Mesothelial cell of epicardium (in vitro differentiated cells): ENCODE measurements at places on chromosomes 1 and 21.

- H3K4me1 ChIP-seq = peaks cover 2% of the 10 kb centered on the region
- no peak for DNase-seq
- H3K27me3 ChIP-seq = no peaks in the 10 kb centered on the region
- H3K4me3 ChIP-seq = no peak overlapping the region
These were observed 874.8 kb downstream of the KCNT2 start for GRCh38 chr1:195733408-195733807.

- H3K4me1 ChIP-seq = no peaks in the 10 kb centered on the region
- no peak overlapping the region for H3K27ac ChIP-seq
- DNase-seq = no peak
- peaks cover 45% of the 10 kb centered on the region for H3K36me3 ChIP-seq
These were observed 24.7 kb downstream of the MEF2D start for GRCh38 chr1:156475568-156476500.

DNA sequence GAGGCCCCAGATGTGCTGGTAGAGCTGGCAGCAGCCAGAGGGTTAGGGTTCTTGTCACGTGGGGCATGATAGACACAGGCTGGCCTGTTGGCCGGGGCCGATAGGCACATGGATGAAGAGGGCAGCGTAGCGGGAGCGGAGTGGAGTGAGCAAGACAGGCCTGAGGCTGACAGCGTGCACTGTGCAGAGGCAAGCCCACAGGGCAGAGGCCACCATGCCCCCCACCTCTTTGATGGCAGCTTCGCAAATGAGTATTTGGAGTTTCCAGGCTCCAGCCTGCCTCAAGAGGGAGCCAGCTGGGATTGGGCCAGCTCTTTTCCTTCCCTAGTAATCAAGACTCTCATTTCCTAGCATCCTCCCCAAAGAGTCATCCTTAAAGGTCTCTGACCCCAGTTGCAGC is 43.5 kb downstream of the TMCC2 start:
- no peak for DNase-seq
- no peak overlapping the region for H3K27ac ChIP-seq
- H3K4me1 ChIP-seq = peaks cover 5% of the 10 kb centered on the region
- H3K36me3 ChIP-seq = peaks cover 2% of the 10 kb centered on the region

DNA sequence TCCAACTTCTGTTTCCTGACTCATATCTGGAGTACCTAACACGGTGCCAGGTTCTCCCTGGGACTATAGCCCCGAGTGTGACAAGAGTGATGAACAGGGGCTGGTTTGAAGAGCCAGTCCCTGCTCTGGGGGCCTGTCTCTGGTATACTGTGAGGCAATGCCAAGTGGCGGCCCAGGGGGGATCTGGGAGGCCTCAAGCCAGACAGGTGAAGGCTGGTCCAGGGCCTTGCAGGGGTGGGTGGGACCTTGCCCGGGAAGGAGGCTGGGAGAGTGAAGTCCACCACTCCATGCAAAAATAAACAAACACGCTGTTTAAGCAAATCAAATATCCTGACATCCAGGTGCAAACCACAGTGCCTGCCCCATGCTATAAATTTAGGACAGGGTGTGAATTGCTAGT is 6.8 kb upstream of the PLXNA2 start:
- H3K4me1 ChIP-seq = peaks cover 48% of the 10 kb centered on the region
- no peaks in the 10 kb centered on the region for H3K36me3 ChIP-seq
- no peak overlapping the region for H3K27ac ChIP-seq
- H3K4me3 ChIP-seq = no peak overlapping the region
- H3K27me3 ChIP-seq = no peaks in the 10 kb centered on the region
- no peak for DNase-seq

DNA sequence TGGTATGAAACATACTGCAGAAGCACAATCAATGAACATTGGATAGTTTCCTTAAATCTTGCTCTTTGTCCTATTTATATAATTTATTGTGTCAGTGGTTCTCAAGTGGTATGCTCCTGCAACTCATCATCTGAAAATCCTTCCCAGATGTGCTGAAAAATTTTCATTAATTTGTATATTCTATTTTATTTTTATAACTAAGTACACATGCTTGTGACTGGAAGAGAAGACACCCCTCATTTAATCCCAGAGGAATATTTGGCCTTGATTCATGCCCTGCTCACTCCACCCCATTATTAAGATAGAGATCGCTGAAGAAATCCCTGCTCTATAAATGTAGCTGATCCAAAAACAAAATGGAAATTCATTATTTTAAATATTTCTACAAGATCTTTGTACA is 870.5 kb upstream of the CXADR start:
- no peaks in the 10 kb centered on the region for H3K4me1 ChIP-seq
- H3K27ac ChIP-seq = no peak overlapping the region
- no peaks in the 10 kb centered on the region for H3K27me3 ChIP-seq
- peaks cover 2% of the 10 kb centered on the region for H3K36me3 ChIP-seq
- no peak for DNase-seq
- no peak overlapping the region for H3K4me3 ChIP-seq

DNA sequence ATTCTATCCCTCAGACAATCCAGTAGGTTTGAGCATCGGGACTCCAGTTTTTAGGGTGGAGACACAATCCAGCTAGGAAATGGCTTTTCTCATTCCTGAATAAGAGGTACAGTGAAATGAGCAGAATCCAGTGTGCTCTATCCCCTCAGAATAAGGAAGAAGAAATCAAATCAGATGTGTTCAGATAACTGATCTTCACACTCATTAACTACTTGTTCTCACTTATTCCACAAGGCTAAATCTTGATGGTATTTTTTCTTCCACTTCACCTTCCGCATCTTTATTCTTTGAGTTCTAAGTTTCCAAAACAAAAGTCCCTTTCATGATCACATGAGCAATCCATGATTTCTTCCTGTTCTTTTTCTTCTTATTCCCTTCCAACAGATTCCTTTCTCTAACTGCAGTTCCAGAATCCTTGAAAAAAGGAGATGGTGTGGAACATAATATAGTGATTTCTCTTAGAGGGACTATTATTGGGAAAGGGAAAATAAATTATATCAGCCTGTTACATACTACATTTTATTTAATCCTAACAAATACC is 1.7 kb downstream of the SYT11 start:
- no peaks in the 10 kb centered on the region for H3K36me3 ChIP-seq
- H3K27ac ChIP-seq = no peak overlapping the region
- DNase-seq = no peak
- H3K4me1 ChIP-seq = peaks cover 12% of the 10 kb centered on the region
- H3K27me3 ChIP-seq = peaks cover 30% of the 10 kb centered on the region
- no peak overlapping the region for H3K4me3 ChIP-seq

- no peaks in the 10 kb centered on the region for H3K36me3 ChIP-seq
- no peak for DNase-seq
- H3K4me1 ChIP-seq = peaks cover 11% of the 10 kb centered on the region
These were observed 1.4 kb upstream of the IL24 start for GRCh38 chr1:206895837-206896242.

GRCh38 chr1:84587099-84587498 is 12.9 kb upstream of the CTBS start:
- no peak for DNase-seq
- no peaks in the 10 kb centered on the region for H3K27me3 ChIP-seq
- peaks cover 11% of the 10 kb centered on the region for H3K4me1 ChIP-seq
- no peak overlapping the region for H3K27ac ChIP-seq
- peaks cover 6% of the 10 kb centered on the region for H3K36me3 ChIP-seq

DNA sequence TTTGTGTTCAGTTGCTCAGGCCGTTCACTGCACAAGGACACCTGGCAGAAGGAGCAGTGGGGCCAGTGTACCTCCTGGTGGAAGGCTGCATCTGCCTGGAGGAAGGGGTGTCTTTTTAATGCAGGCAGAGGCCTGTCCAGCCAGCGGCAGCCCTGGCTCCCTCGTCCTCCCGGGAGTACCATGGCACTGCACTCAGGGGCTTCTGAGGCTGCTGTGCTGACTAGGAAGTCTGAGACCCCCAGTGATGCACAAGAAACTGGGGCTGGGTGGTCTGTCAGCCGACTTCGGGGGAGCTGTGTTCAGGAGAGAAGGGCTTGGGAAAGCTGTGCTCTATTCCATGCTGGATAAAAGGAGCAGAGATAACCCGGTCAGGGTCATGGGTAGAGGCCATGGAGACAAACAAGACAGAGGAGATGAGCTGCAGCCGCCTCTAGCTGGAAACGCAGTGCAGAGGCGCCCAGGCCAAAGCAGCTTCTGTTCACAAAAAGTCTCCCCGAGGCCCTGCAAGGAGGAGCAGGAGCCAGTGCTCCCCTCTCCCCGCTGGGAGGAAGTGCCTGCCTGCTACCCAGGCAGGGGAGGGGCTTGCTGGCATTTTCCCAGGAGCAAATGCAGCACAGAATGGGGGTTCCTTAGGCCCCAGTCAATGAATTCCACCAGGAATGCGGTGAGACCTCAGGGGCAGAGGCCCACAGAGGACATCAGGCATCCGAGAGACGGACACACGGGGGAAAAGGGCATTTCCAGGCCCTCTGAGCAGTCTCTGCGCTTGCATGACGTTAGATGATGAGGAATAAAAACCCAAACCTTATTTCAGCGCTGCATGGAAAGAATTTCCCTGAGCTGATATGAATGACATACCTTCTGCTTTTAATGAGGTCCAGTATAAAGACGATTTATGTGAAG is 17.2 kb upstream of the C2CD2 start:
- DNase-seq = no peak
- no peaks in the 10 kb centered on the region for H3K36me3 ChIP-seq
- H3K27me3 ChIP-seq = no peaks in the 10 kb centered on the region
- H3K27ac ChIP-seq = peak overlapping the region; percentile 39
- H3K4me3 ChIP-seq = no peak overlapping the region

GRCh38 chr21:38170283-38170682 is 86.5 kb upstream of the KCNJ15 start:
- no peak overlapping the region for H3K4me3 ChIP-seq
- no peak for DNase-seq
- no peaks in the 10 kb centered on the region for H3K27me3 ChIP-seq
- no peaks in the 10 kb centered on the region for H3K36me3 ChIP-seq

DNA sequence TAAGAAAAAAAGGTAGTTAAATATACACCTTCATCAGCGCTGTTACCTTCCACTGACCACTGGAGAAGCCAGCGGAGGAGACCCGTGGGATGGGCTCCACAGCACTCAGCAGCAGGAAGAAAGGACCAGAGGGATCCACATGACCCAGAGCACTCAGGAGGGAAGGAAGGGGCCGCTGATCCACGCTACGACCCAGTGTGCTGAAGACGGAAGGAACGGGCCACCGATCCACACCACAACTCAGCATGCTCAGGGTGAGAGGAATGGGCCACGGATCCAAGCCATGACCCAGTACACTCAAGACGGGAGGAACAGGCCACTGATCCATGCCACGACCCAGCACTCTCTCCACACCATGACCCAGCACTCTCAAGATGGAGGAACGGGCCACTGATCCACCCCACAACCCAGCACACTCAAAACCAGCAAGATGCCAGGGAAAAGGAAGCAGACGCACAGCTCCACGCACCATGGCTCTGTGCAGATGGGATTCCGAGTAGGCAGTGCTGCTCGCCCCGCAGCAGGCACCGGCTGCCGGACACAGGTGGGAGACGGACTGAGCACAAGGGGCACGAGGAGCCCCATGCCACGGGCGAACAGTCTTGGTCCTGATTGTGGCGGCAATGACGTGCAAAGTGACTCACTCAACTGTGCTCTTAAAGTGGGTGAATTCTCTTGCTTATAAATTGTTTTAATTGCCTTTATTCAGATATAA is 8.7 kb downstream of the WRAP73 start:
- H3K27me3 ChIP-seq = no peaks in the 10 kb centered on the region
- no peak for DNase-seq
- H3K4me1 ChIP-seq = no peaks in the 10 kb centered on the region
- H3K4me3 ChIP-seq = no peak overlapping the region

DNA sequence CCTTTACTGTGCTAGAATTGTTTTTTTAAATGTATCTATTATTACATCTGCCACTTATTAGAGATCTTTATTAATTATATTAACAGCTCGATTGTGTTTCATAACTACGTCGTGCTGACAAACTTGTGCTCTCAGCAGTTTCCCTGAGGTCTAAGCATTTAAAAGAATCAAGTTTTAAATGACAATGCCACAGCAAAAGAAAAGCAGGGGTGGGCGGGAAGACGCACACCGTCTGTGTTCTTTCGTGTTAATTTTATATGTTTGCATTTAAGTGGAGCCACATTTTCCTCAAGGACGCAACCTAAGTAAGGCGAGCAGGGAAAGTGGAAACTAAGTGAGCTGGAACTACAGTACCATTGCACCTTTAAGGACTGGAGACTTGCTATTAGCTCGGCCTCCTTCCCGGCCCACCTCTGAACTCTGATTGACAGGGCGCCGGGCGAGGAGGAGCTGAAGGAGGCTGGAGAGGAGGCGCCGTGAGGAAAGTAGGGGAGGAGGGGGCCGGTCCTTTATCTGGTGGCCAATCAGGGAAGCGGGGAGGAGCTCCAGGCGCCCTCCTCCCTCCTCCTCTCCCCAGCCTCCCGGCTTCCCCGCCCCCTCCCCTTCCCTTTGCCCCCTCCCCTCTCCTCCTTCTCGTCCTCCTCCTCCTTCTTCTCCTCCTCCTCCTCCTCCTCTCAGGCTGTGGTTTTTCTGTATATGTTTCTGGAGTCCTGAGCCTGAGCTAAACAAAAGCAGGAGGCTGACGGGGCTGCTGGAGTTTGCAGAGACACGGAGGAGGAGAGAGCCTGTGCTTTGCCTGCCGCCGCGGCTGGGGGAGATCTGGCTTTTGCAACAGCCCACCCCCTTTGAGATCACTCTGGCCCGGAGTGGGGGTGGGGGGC is at the start of gene PBX1:
Gene PBX1, plus strand, starts transcription at position 724 of the 881 bp plus-strand sequence.
- DNase-seq = peak; percentile 93
- H3K27ac ChIP-seq = peak within 1 kb of the TSS; percentile 100
- peak within 1 kb of the TSS; percentile 100 for H3K4me3 ChIP-seq
